ENCODE measurements at places on chromosomes 4 and X. TPM values are rescaled to one million over a fixed set of nuclear protein-coding genes. Genes with fewer than 3 reads are reported as not detected.

The ERAS gene
- total RNA-seq = not detected

GRCh38 chr4:152699313-152699712 is 19.5 kb upstream of the TMEM154 start:
- DNase-seq = no peak

The PLAC8 gene
- total RNA-seq = 9.9 TPM

- DNase-seq = no peak
These were observed 18.4 kb downstream of the IQSEC2 start for GRCh38 chrX:53262918-53263394.

DNA sequence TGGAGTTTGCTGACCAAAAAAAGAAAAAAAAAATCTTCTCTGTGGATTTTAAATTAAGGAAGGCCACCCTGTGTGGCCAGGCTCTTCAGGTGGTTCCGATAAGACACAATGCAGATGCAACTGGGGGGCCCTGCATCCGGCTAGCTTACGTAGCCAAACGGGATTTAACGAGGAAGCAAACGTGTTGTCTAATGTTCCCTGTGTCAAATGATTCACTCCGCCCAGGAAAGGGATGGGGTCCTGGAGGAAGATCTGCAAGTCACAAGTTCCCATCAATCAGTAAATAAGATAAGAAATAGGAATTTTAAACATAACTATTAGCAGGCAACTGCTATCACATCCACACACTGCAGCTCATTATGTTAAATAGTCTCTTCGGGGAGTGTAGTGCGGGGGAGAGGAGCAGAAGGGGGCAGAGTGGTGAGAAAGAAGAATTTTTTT is 216.4 kb upstream of the GYPA start:
- no peak for DNase-seq

- DNase-seq = peak; percentile 11
These were observed 1.2 kb downstream of the GUCY1A1 start for GRCh38 chr4:155667568-155668511.

The RTL5 gene
- 0.37 TPM for total RNA-seq

All from NCI-H460 (cell line).